A549 treated with CORT108297 at 1 μM for 4 hours (cell line): ENCODE measurements at places on chromosomes 5 and 9. TPM values are rescaled to one million over a fixed set of nuclear protein-coding genes. Genes with fewer than 3 reads are reported as not detected.

Gene OR1J2
- total RNA-seq = not detected in 5 replicates

Gene CCDC192
- not detected in 5 replicates for total RNA-seq

Gene PTGES
- 113 to 139 TPM (median 120 TPM) in 5 replicates for total RNA-seq

Gene OBP2B
- total RNA-seq = not detected in 5 replicates

Gene CAMLG
- 26.1 to 31.4 TPM (median 28.4 TPM) in 5 replicates for total RNA-seq

Gene BHMT2
- not detected in 5 replicates for total RNA-seq

Gene CLIC3
- 2.7 to 4.5 TPM (median 3.8 TPM) in 5 replicates for total RNA-seq

Gene PDE6A
- total RNA-seq = 0.13 to 0.21 TPM (median 0.13 TPM) in 5 replicates

Gene SLC34A3
- 0.07 to 0.14 TPM (median 0.10 TPM) in 4 of 5 replicates, not detected in the other for total RNA-seq

Gene CCDC180
- total RNA-seq = 0.43 to 0.90 TPM (median 0.75 TPM) in 5 replicates

Gene KCNN2
- total RNA-seq = 0.06 to 0.20 TPM (median 0.12 TPM) in 5 replicates

Gene LCN15
- total RNA-seq = 0.02 TPM in 1 of 5 replicates, not detected in the others

Gene TAF11L5
- total RNA-seq = not detected in 5 replicates

Gene OMD
- not detected in 5 replicates for total RNA-seq

Gene EXOSC3
- total RNA-seq = 78.0 to 85.8 TPM (median 80.6 TPM) in 5 replicates

Gene TTC23L
- 0.13 to 0.70 TPM (median 0.23 TPM) in 3 of 5 replicates, not detected in the others for total RNA-seq

Gene NFX1
- total RNA-seq = 27.5 to 30.4 TPM (median 28.9 TPM) in 5 replicates

Gene OR1J4
- 0.10 to 0.13 TPM in 2 of 5 replicates, not detected in the others for total RNA-seq

Gene IRX1
- not detected in 5 replicates for total RNA-seq

Gene PCDHB16
- 0.06 to 0.10 TPM (median 0.06 TPM) in 5 replicates for total RNA-seq

Gene SPINK7
- total RNA-seq = not detected in 5 replicates

Gene TMC1
- 0.02 to 0.13 TPM (median 0.07 TPM) in 4 of 5 replicates, not detected in the other for total RNA-seq

Gene SLC36A2
- not detected in 5 replicates for total RNA-seq

Gene SYK
- total RNA-seq = 0.02 to 0.31 TPM (median 0.09 TPM) in 4 of 5 replicates, not detected in the other

Gene DIPK1B
- total RNA-seq = 6.8 to 10.9 TPM (median 10.1 TPM) in 5 replicates

Gene TNC
- 0.68 to 1.1 TPM (median 0.92 TPM) in 5 replicates for total RNA-seq

Gene WNT8A
- total RNA-seq = not detected in 5 replicates

Gene PRRC2B
- total RNA-seq = 50.9 to 75.5 TPM (median 73.2 TPM) in 5 replicates

Gene PRSS3
- 13.0 to 15.2 TPM (median 14.7 TPM) in 5 replicates for total RNA-seq

Gene STPG3
- total RNA-seq = 0.07 TPM in 1 of 5 replicates, not detected in the others

Gene CD274
- total RNA-seq = 1.6 to 2.6 TPM (median 2.3 TPM) in 5 replicates

Gene DMAC1
- total RNA-seq = 31.5 to 80.7 TPM (median 74.8 TPM) in 5 replicates

Gene CCNI2
- total RNA-seq = 0.07 to 0.42 TPM (median 0.12 TPM) in 4 of 5 replicates, not detected in the other

Gene HTR4
- not detected in 5 replicates for total RNA-seq

Gene IL33
- 0.46 to 0.93 TPM (median 0.58 TPM) in 5 replicates for total RNA-seq

Gene PCDHGC4
- 0.01 to 0.05 TPM (median 0.03 TPM) in 3 of 5 replicates, not detected in the others for total RNA-seq

Gene GRIA1
- total RNA-seq = not detected in 5 replicates

Gene FAT2
- total RNA-seq = 0.01 to 0.02 TPM (median 0.01 TPM) in 3 of 5 replicates, not detected in the others

Gene ZDHHC11
- 14.5 to 21.3 TPM (median 17.1 TPM) in 5 replicates for total RNA-seq

Gene SOX30
- 0.03 to 0.13 TPM (median 0.05 TPM) in 3 of 5 replicates, not detected in the others for total RNA-seq

Gene RGP1
- total RNA-seq = 12.8 to 17.3 TPM (median 15.8 TPM) in 5 replicates

Gene PCDHGC5
- total RNA-seq = 0.02 to 0.03 TPM (median 0.03 TPM) in 3 of 5 replicates, not detected in the others

Gene COL27A1
- total RNA-seq = 9.8 to 15.3 TPM (median 14.6 TPM) in 5 replicates

Gene C9orf50
- total RNA-seq = 0.10 to 0.12 TPM in 2 of 5 replicates, not detected in the others

Gene TAF11L6
- not detected in 5 replicates for total RNA-seq

Gene CTSV
- total RNA-seq = 11.6 to 15.8 TPM (median 13.0 TPM) in 5 replicates

Gene CDC25C
- total RNA-seq = 10.1 to 12.7 TPM (median 11.5 TPM) in 5 replicates

Gene ENTPD8
- total RNA-seq = 0.21 to 0.27 TPM (median 0.24 TPM) in 5 replicates

Gene KCNV2
- not detected in 5 replicates for total RNA-seq

Gene GABRA1
- total RNA-seq = not detected in 5 replicates

Gene TMEFF1
- total RNA-seq = 0.68 to 1.8 TPM (median 1.2 TPM) in 5 replicates

Gene TMEM8B
- 2.5 to 3.7 TPM (median 3.4 TPM) in 5 replicates for total RNA-seq

Gene ZNF883
- total RNA-seq = 0.70 to 0.91 TPM (median 0.75 TPM) in 5 replicates

Gene RRAGA
- 106 to 131 TPM (median 129 TPM) in 5 replicates for total RNA-seq
